ENCODE measurements at places on chromosomes 7 and 10.

- no peak for DNase-seq
These were observed 64.7 kb downstream of the CDK14 start for GRCh38 chr7:90660819-90661218.

- DNase-seq = no peak
These were observed 199.0 kb downstream of the EMX2 start for GRCh38 chr10:117741524-117741923.

DNA sequence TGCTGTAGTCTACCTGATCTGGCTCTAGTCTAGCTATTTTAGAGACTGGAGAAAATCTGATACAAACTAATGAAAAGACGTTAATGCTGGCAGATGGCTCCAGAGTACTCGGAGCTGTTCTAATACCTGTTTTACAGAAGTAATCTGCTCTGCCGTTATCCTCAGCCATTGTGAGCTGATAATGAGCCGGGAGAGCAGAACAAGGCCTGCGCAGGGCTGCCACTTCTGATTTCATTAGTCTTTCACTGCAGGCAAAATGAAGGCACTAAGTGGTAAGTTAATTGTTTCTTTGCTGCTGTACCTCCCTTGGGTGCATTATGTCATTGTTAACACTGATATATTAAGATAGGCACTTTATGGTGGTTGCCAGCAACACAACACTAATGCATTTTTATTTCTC is 456.4 kb upstream of the PFKP start:
- no peak for DNase-seq

- DNase-seq = no peak
These were observed 152.4 kb upstream of the SLC26A5 start for GRCh38 chr7:103598326-103598905.

GRCh38 chr10:98880971-98881370 is 354.7 kb downstream of the HPSE2 start:
- no peak for DNase-seq

DNA sequence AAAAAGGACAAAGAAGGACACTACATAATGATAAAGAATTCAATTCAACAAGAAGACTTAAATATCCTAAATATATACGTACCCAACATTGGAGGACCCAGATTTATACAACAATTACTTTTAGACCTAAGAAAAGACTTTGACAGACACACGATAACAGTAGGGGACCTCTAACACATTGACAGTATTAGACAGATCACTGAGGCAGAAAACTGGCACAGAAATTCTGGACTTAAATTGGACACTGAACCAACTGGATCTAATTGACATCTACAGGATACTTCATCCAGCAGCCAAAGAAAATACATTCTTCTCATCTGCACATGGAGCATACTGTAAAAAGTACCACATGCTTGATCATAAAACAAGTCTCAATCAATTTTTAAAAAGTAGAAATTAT is 103.8 kb downstream of the DGKI start:
- DNase-seq = no peak

DNA sequence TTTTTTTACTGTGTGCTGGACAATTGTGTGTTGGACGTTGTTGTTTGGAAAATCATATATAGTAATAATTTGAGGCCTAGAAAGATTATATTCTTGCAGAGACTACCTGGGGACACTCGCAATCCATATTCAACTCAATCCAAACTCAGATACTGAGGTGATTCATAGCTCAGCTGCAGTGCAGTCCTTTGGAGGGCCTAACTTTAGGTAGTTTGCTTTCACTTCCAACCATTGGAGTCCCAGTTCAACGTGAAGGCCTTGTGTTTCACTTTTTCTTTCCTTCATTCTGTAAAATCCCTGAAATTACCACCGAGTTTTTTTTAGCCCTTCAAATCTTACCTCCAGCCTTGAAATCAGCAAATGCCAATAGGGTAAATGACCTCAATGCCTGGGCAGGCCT is 32.3 kb downstream of the ATRNL1 start:
- DNase-seq = no peak

- no peak for DNase-seq
These were observed 26.0 kb downstream of the FAM241B start for GRCh38 chr10:69655868-69656555.

DNA sequence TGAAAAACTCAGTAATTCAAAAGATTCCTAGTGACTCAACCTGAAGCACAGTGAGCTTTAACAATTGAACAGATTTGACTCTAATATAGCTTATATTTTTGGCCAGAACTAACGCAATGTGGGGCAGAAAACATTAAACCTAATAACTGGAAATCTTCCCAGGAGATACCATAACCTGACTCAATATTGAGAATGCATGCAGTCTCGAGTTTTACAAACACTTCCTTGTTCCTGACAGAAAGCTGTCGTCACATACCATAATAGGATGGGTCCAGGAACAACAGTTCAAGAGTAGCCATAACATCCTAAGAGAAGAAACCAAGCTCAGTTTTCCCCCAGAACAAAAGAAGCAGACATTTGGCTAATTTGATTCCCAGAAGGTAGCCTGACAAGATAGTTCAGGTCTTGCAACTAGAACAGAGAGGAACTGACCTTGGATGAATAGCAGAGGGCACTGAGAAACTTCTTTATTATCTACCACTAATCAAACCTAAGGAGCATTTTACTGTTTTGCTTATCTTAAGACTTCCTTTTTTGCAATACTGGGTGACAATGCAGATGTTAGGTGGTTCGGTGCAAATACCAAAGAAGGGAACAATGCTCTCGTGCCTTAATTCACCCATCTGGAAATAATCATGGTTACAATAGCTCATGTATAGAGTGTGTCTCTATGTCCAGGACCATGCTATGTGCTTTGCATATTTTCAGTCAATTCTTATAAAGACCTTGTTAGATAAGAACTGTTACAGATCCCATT is 38.6 kb upstream of the ACSL5 start:
- DNase-seq = no peak

DNA sequence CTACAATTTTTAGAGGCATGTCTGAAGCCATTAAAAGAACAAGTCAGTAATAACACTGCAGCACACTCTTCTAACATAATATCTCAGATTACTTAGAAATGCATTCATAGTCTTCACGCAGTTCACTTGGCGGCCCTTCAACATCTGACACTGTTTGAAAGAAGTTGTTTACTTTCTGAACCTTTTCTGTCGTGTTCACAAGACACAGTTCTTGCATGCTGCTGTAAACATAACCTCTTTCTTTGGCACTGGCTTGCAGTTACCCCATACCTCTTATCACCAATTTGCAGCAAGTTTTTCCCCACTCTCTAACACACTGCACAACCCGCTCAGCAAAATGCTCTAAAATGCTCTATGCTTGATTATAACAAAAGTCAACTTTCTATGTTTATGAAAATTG is 12.0 kb downstream of the PIP4K2A start:
- no peak for DNase-seq

DNA sequence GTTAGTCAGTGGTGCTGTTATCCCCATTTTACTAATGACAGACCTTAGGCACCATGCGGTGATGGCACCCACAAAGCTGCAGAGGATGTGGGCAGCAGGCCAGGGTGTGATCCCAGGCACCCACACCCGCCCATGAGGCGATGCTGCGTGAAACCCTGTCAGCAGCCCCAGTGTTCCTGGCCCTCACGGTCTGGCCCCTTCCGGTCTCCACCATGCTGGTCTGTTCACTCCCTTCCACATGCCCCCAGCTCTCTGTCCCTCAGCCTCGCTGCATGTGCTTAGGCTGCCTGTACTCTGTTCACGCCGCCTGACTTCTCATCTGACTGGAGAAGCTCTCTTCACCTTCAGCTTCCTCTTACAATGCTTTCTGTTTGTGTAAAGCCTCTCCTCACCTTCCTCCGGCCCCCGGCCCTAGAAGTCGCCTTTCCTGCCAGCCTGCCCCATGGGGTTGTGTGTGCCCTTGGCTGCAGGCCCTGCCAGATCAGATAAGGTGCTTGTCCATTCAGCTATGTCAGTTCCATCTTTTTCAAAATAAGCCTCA is 17.6 kb upstream of the ORAI2 start:
- no peak for DNase-seq

DNA sequence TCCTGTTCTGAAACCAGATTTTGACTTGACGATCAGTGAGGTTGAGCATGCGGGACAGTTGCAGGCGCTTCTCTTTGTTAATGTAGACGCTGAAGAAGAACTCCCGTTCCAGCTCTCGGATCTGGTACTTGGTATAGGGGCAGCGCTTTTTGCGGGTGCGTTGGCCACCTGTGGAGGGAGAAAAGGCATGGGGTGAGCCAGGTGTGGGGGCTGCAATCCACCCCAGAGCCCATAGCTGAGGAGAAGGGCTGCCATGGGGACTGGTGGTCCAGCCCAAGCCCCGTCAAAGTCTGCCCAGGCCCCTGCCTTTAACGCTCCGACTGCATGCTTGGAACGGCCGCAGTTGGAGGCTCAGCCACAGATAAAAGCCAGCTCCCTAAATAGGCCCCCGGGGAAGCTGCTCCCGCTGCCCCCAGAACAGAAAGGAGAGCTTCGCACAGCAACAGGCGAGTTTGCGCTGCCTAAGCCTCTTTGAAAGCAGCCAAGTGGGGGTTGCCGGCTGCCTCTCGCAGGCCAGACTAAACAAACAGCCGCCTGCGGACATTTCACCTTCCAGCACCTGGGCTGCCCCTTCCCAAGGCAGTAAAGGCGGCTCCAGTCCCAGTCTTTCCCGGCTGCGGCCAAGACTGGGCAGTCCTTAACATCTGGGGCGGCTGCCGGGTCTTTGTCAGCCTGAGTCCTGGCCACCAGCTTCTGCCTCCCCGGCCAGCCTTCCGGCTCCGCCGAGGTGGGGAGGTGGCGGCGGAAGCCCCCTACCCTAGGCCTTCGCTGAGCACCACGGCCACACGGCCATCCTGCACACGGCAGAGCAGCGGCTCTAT is 2.0 kb downstream of the HOXA11 start:
- DNase-seq = no peak

GRCh38 chr7:16891338-16891737 is 9.6 kb upstream of the AGR3 start:
- DNase-seq = peak; percentile 44

DNA sequence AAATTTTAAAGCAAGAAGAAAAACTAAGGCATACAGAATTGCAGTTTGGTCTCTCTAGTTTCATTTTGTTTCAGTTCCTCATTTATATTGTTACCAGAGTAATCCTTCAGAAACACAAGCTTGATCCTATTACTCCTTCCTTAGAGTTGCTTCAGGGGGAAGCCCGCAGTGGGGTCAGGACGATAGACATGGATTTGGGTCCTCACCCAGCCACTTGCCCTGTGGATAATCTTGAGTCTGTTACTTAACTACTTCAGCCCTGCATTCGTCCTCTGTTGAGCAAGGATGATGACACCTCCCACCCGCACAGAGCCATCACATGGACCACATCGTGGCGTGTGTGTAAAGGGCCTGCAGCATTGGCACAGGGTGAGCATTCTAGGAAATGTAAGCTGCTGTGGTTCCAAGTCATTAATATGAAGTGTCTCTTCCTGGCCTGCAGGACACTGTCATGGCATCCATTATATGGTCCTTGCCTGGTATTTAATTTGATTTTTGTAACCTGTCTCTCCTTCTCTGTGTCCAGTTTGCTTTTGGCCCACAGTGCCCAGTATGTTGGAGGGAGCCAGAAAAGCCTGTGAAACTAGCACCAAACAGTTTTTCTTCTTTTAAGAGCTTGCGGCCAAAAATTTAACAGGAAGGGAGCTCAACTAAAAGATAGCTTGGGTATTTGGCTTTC is 111.2 kb downstream of the EEPD1 start:
- DNase-seq = no peak

DNA sequence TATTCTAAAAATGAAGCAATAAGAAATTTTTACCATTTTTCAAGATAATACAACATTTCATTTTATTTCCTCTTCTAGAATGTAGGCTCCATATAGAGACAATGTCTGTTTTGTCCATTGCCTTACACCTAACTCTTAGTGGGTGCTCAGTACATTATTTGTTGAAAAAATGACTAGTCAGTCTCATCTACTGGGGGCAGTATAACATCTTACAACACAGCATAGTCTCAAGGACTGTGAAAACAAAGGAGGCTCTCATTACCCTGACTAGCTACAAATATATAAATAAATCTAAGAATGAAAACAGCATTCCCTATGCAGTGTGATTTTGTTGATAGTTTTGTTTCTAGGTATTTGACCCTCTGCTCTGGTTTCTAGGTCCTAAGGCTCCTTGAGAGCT is 11.6 kb downstream of the CRPPA start:
- no peak for DNase-seq

DNA sequence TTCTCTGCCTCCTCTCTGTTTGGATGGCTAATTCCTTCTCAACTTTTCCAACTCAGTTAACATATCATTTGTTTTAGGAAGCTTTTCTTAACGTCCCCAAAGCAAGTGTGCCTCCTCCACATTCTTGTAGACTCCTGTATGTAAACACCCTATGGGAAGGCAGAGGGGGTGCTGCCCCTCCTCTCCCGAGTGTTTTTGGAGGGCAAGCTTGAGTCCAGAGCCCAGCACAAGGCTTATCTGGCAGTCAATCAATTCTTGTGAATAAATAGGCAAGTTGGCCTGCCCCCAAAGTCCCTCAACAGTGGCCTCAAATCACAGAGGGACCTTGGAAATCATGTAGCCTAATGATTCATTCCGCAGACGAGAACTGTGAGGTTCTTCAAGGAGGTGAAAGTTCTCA is 305.6 kb downstream of the RPS24 start:
- no peak for DNase-seq

DNA sequence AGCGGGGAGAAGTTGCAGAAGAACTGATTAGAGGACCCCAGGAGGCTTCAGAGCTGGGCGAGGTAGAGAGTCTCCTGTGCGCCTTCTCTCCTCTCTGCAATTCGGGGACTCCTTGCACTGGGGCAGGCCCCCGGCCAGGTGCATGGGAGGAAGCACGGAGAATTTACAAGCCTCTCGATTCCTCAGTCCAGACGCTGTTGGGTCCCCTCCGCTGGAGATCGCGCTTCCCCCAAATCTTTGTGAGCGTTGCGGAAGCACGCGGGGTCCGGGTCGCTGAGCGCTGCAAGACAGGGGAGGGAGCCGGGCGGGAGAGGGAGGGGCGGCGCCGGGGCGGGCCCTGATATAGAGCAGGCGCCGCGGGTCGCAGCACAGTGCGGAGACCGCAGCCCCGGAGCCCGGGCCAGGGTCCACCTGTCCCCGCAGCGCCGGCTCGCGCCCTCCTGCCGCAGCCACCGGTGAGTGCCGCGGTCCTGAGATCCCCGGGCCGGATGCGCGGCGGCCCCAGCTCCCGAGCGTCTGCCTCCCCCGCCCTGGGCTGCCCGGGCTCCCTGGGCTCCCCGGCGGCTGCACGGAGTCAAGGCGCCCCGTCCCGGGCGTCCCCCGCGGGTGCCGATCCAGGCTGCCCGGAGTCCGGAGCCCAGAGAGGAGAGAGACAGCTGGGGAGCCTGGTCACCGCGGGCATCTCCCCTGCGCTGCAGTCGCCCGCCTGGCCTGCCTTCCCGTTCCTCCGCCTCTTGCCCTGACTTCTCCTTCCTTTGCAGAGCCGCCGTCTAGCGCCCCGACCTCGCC is at the start of gene PLAU:
PLAU (plus strand) TSS at position 369 of the 789 bp plus-strand sequence. CDS start 424 bp downstream, outside the sequence.
- DNase-seq = no peak

DNA sequence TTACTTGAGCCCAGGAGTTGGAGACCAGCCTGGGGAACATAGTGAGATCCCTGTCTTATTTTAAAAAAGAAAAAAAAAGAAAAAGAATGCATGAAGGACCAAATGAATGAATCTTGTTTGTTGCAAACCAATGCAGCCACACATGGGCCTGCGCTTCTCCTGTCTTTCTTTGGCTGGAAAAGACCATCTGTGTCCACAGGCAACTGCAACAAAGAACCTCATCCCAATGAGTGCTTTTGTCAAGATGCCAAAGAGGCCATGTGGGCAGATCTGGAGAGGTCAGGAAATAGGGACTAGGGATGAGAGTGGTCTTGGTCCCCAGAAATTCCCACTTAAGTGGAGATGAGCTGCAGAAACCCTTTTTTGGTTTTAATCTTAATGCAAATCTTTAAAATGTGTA is 49.8 kb upstream of the DUSP5 start:
- no peak for DNase-seq

GRCh38 chr7:132368246-132368900 is 207.9 kb downstream of the PLXNA4 start:
- DNase-seq = peak; percentile 57
